Activated naive CD8-positive, alpha-beta T cell treated with anti-CD3 and anti-CD28 coated beads, Interleukin-2, amount 10 ng/mL, durations not matched to agents 7 days and 5 days (primary cell): ENCODE measurements at places on chromosomes 1 and 21. TPM values are rescaled to one million over a fixed set of nuclear protein-coding genes. Genes with fewer than 3 reads are reported as not detected.

- no peak for DNase-seq
These were observed 31.5 kb downstream of the TRAPPC10 start for GRCh38 chr21:44043613-44044012.

Gene LBR
- total RNA-seq, result 168 TPM

GRCh38 chr1:225763716-225764548, 13.7 kb upstream of the SRP9 start:
- DNase-seq, result no peak

DNA sequence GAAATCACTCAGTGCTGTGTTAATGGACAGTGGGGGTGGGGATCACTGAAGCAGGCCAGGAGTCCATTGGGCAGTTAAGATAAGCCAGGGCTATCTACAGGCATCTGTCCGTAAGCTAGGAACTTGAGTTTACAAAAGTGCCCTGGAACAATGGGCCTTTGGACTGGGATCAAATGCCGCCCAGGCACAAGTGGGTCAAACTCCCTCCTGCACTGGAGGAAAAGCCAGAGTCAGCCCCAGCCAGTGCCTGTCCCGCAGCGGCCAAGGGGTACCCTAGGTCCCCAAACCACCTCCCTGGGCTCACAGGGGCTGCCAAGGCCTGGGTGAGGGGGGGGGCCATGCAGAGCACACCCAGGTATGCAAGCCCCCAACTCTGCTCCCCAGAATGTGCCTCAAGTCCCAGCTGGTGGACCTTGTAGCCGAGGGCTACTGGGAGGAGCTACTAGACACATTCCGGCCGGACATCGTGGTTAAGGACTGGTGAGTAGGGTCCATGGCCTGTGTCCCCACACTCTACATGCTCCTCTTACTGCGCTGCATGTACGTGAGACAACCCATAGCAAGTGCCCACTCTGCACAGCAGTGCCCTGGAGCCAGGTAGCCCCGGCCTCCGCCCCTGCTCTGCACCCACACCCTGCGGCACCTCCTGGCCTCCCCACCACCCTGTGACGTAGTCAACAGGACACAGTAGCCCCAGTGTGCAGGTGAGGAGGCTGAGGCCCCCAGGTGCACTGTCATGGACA, 7.7 kb downstream of the FBXO6 start:
- no peak for DNase-seq

Gene KIF17
- not detected for total RNA-seq

GRCh38 chr1:84996846-84997666, at the start of gene MCOLN2:
MCOLN2 (minus strand) TSS chr1:84997113; CDS start chr1:84996872, 241 bp downstream.
- DNase-seq, result peak; percentile 76

Gene PRRX1
- not detected for total RNA-seq

DNA sequence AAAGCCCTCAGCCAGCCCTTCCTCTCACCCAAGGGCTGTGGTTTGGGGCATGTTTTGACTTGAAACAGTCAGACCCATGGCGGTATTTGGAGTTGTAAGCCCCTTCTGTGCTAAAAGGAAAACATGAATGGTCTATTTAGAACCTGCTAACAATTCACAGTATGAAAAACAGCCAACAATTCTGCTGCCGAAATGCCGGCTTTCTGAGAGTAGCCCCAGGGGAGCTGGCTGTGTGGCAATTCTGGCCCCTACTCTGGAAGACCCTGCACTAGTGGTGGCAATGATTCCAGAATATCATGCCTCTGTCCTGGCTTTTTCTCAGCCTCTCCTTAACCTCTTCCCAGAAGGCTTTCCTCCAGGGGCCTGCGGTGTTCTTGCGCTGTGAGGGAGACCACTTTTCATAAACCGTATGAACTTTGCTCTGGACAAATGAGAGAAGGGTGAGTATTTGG, 118.7 kb downstream of the EDEM3 start:
- no peak for DNase-seq

GRCh38 chr1:50975436-50975835, 5.4 kb downstream of the CDKN2C start:
- no peak for DNase-seq

DNA sequence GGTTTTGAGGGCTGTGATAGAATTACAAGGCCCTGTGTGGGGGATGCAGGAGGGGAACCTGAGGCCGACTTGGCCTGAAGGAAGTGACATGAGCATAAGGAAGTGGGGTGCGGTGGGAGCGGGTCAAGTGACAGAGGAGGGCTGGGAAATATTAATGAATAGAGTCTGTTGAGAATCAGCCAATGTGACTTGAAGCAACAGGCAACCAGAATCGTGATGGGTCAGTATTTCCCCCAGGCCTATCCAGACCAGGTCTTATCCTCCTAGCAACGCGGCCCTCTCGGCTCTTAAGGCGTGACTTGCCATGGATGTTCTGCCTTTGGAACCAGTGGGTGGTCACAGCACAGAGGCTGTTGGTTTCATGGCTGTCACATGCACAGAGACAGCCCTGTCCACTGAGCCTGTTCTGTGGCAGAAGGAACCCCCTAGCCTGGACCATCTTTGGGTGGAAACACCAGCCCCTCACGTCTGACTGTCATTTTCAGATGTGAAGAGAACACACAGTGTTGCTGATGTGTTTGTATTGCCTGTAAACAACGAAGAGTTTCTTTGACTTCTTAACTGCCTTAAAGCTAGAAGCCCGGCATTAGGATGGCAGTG, 468.8 kb downstream of the CAMTA1 start:
- DNase-seq, result no peak

GRCh38 chr1:231590453-231591198, 36.0 kb upstream of the DISC1 start:
- DNase-seq, result no peak

DNA sequence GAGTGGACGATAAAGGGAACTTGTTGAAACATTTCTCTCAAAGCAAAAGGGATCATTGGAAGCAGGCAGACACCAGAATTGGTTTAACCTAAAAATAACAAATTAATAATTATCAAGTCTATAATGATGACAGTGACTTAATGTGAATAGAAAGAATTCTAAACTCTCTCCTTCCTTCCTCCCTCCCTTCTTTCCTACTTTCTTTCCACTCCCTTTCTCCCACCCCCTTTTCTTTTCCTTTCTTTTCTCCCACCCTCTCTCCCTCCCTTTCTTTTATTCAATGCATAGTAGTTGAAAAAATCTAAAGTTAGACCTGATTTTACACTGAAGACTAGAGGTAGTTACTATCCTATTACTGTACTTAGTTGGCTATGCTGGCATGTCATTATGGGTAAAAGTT, 55.7 kb downstream of the PTPRC start:
- no peak for DNase-seq

- no peak for DNase-seq
These were observed 775.6 kb downstream of the LTN1 start for GRCh38 chr21:28216976-28217523.

- no peak for DNase-seq
These were observed 38.4 kb downstream of the IGSF21 start for GRCh38 chr1:18145851-18146618.

DNA sequence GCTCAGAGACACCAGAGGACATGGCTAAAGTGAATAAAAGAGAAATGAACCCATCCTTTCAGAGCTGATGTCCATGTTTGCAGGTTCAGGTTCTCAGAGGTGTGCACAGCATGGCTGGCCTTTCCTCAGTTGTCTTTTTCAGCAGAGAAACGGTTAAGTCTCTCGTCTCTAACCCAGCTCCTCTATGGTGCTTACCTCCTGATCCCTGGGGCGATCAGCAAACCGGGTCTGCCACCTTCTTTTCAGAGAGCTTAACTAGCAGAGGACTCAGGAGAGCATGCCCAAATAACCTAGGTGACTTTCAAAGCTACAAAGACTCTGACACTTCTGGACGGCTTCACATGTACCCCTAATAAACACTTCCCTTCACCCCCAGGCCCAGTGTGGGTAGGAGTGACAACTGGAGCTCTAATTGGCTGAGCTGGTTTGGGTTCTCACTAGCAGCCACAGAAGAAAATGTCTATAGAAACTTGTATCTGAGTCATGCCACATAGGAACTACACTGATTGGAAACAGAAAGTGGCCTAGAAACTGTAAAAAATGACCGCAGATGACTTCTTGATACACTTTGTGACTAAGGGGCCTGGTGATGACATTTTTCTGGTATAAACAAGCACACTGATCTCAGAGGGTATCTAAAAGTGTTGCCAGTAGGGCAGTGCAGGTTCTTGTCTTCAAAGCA, at the start of gene AIM2:
AIM2 (minus strand) TSS at position 329 of the 682 bp plus-strand sequence. CDS start 3,267 bp downstream, outside the sequence.
- DNase-seq, result peak; percentile 35

Gene COL24A1
- total RNA-seq, result not detected

- no peak for DNase-seq
These were observed 941 bp upstream of the TBCE start for GRCh38 chr1:235366286-235366685.

DNA sequence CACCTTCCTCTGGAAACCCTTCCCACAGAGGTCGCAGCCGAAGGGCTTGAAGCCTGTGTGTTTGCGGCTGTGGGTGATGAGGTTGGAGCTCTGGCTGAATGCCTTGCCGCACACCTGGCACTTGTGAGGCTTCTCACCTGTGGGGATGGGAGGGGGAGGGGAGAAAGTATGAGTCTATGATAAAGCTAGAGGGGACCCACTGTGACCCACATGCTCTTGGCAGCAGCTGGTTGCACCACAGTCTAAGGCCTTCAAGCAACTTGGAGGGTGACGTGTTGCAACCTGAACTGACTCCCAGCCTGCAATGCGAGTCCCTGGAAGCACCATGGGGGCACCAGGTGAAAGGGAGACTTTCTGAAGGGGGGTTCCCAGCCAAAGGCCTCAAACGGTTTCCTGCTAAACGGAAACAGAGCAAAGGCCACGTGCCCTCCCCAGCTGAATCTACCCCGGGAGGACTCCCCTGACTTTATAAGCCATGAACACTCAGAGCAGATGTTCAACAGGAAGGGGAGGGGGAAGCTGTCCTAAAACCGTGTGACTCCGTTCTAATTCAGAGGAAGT, 10.6 kb downstream of the GFI1 start:
- DNase-seq, result peak; percentile 63

Gene C1orf56
- 1.9 TPM for total RNA-seq

Gene CFHR2
- total RNA-seq, result not detected

Gene GCSAML
- total RNA-seq, result not detected

- DNase-seq, result no peak
These were observed 11.8 kb downstream of the GAS5 start for GRCh38 chr1:173856014-173856413.

DNA sequence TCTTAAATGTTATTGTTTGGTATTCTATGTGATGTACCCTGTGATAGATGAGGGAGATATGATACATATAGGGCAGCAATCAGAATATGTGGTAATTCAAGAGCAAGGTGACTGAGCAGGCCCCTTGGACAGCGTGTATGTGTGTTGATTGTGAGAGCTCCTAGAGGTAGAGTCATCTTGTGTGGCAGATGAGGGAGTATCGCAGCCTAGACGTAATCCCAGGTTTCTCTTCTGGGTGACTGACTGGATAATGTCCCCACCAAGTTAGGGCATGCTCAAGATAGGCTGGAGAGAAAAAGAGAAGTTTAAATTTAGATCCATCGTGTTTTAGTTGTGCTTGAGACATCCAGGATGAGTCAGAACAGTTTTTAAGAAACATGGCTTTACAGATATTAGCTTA, 185.3 kb downstream of the ZP4 start:
- no peak for DNase-seq

DNA sequence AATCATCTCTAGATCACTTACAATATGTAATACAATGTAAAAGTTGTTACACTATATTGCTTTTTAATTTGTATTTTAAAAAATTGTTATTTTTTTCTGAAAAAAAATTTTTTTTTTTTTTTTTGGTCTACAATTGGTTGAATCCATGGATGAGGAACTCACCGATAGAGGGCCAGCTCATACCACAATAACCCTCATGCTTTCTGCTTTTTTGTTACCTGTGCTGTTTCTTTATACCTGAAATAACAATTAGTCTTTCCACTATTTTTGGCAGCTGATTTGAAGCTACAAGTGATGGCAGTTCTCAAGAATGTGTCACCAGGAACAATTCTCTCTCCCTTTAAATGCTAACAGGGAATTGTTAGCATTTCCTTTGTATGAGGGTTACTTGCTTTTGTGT, 12.0 kb downstream of the SMG7 start:
- DNase-seq, result no peak

Gene RSPH1
- total RNA-seq, result not detected

DNA sequence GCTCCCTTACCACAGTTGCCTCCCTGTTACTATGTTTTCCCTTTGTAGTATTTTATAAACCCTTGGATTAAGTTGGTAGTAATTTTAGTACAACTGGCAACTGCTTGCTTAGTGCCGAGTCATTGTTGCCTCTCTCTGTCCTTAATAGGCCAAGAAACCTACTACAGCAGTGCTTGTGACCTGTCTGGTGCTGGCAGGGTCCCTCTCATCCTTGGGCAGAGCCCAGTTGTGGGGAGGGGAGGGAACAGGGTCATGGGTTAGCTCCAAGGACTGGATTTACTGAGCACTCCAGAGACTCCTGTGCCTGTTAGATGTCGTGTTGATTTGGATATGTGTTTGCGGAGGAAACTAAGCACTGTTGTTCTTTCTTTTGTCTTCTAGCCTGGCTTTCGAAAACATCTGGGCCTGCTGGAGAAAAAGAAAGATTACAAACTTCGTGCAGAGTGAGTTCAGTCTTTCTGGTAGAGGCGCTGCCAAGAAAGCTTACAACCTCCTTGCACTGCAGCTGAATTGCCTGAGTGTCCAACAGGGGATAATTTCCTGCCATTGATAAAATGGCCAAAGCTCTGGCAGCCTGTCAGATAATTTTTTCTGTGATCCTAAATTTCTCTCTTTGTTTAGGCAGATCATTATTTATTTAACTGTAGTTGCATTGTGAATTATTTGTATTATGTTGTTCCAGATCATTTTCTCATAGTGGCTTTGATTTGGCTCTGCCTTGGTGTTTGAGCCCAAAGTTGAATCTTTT, 3.6 kb downstream of the UTP11 start:
- no peak for DNase-seq

GRCh38 chr1:154747380-154747739, 122.7 kb downstream of the KCNN3 start:
- DNase-seq, result no peak

DNA sequence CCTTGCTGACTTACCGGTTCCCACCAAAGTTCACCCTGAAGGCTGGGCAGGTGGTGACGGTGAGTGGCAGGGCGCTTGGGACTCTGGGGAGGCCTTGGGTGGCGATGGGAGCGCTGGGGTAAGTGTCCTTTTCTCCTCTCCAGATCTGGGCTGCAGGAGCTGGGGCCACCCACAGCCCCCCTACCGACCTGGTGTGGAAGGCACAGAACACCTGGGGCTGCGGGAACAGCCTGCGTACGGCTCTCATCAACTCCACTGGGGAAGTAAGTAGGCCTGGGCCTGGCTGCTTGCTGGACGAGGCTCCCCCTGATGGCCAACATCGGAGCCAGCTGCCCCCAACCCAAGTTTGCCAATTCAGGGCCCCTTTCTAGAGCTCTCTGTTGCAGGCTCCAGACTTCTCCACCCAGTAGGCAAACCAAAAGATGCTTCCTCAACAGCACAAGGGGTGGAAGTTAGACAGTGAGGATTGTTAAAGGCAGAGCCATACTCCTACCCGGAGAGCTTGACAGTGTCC, 16.4 kb upstream of the SEMA4A start:
- DNase-seq, result no peak

Gene AMIGO1
- 9.4 TPM for total RNA-seq

Gene IPO9
- 50.4 TPM for total RNA-seq

GRCh38 chr21:28083350-28083749, 909.3 kb downstream of the LTN1 start:
- no peak for DNase-seq

Gene SIK1
- total RNA-seq, result 31.6 TPM

Gene CCT3
- 165 TPM for total RNA-seq
